ENCODE measurements at places on chromosomes 4 and X. TPM values are rescaled to one million over a fixed set of nuclear protein-coding genes. Genes with fewer than 3 reads are reported as not detected.
A peak's percentile ranks its signal among the peaks of the same experiment; 100 is the strongest.

The AREG gene
- total RNA-seq: 17.8 TPM

The NPY5R gene
- 2.7 TPM for total RNA-seq

The GAGE12E gene
- total RNA-seq: not detected

The LNX1 gene
- 25.9 TPM for total RNA-seq

The WAS gene
- total RNA-seq: 5.2 TPM

The FAM9C gene
- total RNA-seq: not detected

The GAB1 gene
- total RNA-seq: 41.0 TPM

The GUCY1B1 gene
- total RNA-seq: 2.0 TPM

The ALPK1 gene
- total RNA-seq: 87.2 TPM

- no peak for DNase-seq
These were observed 62.5 kb downstream of the STX18 start for GRCh38 chr4:4479366-4479765.

DNA sequence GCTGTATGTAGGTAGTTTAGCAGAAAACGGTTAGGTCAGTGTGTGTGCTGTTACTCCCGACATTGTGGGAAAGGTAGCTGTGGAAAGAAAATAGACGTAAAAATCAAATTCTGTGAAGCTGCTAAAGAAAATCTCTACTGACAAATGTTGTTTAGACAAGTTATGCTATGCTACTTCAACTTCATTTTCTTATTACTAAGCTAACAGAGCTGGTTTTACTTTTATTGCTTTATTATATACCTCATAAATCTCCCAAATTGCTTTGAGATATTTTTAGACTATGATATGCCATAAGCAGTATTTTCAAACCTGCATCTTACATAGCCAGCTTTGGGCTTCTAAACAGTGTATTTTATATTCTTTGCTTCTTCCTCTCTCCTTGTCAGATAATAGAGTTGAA, 108.2 kb upstream of the PACRGL start:
- DNase-seq: no peak

DNA sequence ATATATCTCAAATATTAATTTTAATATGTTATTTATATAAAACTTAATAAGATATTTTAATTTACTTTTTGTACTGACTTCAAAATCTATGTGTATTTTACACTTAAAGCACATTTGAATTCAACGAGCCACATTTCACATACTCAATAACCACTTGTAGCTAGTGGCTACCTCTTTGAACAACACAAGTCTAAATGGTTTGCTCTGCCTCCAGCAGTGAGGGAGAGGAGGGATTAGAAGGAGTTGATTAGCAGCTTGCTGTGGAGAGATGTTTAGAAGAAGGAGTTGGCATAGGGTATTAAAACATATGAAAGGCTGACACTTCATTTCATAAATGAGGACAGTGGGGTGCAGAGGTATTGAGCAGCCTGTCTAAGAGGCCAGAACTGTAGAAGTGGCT, 124.0 kb downstream of the ARHGAP24 start:
- no peak for DNase-seq

- DNase-seq: peak; percentile 65
These were observed 27.3 kb downstream of the NELFA start for GRCh38 chr4:1981251-1982058.

- DNase-seq: no peak
These were observed 195.2 kb upstream of the STK26 start for GRCh38 chrX:131827935-131828334.

- no peak for DNase-seq
These were observed 41.2 kb downstream of the TMA16 start for GRCh38 chr4:163535657-163536056.

GRCh38 chr4:154502111-154502510, 10.5 kb upstream of the DCHS2 start:
- DNase-seq: no peak

- peak; percentile 84 for DNase-seq
These were observed 115.0 kb downstream of the SMIM20 start for GRCh38 chr4:26028793-26029567.

DNA sequence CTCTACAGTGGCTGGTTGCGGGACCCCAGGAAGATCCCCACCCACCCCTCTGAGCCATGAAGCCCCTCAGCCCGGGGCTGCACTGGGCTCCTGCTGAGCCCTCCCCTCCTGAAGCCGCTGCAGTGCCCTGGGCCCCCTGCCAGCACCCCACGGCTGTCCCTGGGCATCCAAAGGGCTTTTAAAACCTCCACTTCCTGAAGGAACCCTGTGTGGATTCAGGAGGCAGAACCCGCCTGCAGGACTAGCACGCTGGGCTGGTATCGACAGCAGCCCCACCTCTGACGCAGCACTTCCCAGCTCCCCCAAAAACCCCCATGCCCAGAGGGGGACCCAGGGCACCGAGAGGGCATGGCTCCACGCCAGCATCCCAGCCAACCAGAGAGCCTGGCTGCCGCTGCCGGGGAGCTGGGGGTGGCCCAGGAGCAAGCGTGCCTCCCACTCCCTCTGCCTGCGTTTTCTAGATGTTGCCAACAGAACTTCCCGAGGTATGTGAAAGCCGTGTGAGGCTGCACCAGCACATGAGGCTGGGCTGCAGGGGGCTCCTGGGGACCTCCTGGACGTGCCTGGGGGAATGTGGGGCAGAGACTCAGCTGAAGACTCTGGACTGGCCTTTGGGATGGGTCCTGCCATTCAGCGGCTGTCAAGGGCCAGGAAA, 6.3 kb downstream of the MXD4 start:
- peak; percentile 62 for DNase-seq

- no peak for DNase-seq
These were observed 14.5 kb upstream of the DKK2 start for GRCh38 chr4:107050525-107051135.

- no peak for DNase-seq
These were observed 376.7 kb downstream of the GPM6A start for GRCh38 chr4:175435381-175435783.

GRCh38 chrX:139304471-139304870, 226.1 kb upstream of the F9 start:
- no peak for DNase-seq

DNA sequence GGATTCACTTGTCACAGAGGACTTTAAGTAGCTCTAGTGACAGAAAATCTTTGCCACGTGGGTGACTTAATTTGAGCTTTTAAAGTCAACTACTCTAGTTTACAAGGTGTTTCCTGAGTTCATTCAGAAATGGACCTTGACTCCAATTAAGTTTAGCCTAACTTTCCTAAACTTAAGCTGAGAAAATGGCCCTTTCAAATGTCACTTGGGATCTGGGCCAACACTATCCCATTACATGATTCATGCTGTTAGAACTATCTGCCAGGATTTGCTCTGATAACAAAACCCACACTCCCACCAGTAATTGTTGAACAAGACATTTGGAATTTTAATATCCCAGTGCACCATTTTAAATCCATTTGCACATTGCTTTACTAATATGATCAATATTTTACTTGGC, 40.8 kb downstream of the C4orf46 start:
- no peak for DNase-seq

GRCh38 chr4:140875746-140876452, 119.7 kb upstream of the TBC1D9 start:
- no peak for DNase-seq

DNA sequence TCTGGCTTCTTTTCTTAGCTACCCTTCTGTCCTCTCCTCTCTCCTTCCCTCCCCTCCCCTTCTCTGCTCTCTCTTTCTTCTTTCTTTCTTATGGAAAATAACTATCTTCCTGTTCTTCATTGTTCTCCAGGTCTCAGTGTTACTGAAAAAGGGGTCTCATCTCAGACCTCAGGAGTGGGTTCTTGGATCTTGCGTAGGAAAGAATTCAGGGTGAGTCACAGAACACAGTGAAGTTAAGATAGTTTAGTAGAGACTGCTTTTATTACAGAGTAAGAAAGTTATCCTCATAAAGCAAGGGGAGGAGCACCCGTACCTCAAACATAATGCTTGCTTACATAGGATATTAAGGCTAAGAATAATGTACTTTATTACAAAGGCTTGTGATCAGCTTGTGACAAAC, 31.8 kb upstream of the CWH43 start:
- DNase-seq: no peak

DNA sequence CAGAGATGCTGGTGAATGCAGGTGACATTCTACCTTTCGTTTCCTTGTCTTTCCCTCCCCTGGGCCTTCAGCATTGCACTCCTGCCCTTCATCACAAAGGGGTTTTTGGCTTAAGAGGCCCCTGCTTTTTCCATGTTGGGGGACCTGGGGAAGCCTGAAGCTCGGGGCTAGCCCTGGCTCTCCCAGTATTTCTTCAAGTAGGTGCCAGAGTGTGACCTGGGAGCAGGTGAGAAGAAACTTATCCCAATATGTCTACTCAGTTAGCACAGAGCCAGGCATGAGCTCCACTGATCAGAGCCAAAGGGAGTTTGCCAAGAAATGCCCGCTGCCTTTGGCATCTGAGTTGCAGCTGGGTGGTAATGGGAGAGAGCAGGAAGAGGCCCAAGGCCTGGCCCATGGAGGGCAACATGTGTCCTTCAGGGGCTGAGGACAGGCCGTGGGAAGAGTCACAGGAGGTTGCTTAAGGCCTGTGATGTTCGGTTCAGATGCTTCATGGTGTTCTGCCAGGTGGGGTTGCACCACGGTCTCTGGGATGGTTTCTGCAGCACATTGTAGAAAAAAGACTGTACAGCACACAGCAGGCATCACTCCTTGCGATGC, 7.6 kb downstream of the PRRG3 start:
- DNase-seq: peak; percentile 50

DNA sequence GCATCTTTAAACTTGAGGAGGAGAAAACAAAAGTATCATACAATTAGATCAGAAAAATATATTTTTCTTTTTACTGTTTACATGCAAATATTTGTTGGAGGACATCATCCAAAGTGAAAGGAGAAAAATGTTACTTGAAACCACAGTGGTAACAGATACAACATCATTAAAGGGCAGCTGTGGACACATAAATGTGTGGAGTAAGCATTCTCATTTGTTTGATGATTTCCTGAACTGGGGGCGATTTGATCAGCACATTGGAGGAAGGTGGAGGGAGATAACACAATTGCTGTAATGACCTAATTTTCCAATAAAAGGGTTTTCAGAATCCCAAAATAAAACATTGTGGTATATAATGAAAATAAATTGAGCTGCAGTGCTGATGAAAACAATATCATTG, 314.5 kb upstream of the HS3ST1 start:
- no peak for DNase-seq

GRCh38 chr4:39032218-39033085, at the start of gene TMEM156:
Gene TMEM156 (minus strand): TSS chr4:39032409. CDS start chr4:39032313, 96 bp downstream.
- DNase-seq: no peak

GRCh38 chr4:150439451-150439933, 142.5 kb upstream of the MAB21L2 start:
- DNase-seq: no peak

- DNase-seq: no peak
These were observed 83.6 kb downstream of the CHM start for GRCh38 chrX:85963736-85964135.
